ENCODE measurements at places on chromosomes 4 and X.

- DNase-seq, result no peak
Measured at GRCh38 chr4:118954246-118954645, 65.6 kb downstream of the SYNPO2 start.

- no peak for DNase-seq
Measured at GRCh38 chr4:5563856-5564255, 144.5 kb downstream of the EVC2 start.

- DNase-seq, result no peak
Measured at GRCh38 chrX:1151378-1152077, 60.9 kb downstream of the CRLF2 start.

DNA sequence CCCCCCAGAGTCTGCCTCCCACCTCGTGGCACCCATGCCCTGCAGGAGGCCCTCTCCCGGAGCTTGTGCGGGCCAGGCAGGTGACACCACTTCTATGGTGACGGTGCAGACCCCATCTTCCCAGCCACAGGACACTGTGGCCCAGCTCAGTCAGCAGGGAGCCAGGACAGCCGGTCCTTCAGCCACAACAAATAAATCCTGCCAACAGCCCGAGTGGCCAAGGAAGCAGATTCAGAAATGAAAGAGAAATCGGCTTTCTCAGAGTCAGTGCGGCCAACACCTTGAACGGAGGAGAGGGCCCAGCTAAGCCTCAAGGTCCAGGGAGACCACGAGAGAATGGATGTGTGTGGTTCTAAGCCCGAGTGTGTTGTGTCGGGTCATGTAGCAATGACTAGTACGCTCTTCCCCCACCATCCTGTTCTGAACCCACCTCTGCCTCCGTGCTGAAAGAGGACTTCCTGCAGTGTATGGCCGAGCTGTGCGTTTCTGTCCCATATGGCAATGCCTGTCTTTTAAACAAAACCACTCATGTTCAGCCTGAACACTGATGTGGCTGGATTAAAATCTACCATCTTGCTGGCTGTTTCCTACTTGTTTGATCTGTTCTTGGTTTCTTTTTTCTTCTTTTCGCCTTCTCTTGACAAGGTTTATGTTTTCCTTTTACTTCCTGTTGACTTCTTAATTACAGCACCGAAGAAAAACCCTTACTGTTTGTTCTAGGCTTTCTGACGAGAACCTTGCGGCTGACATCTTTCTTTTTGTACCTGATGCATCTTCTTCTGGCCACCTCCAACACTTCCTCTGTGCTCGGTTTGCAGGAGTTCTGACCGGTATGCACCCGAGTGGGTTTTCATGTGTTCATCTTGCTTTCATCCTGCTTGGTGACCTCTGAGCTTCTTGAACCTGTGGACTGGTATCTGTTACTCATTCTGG is 53.1 kb downstream of the GAK start:
- DNase-seq, result peak; percentile 16

GRCh38 chr4:186082221-186082620 is 13.3 kb downstream of the TLR3 start:
- DNase-seq, result no peak

GRCh38 chr4:125389713-125390112 is 75.0 kb downstream of the FAT4 start:
- DNase-seq, result no peak

- DNase-seq, result no peak
Measured at GRCh38 chr4:39825090-39825489, 127.2 kb downstream of the UBE2K start.

GRCh38 chr4:26288355-26288909 is 32.4 kb upstream of the RBPJ start:
- DNase-seq, result no peak

DNA sequence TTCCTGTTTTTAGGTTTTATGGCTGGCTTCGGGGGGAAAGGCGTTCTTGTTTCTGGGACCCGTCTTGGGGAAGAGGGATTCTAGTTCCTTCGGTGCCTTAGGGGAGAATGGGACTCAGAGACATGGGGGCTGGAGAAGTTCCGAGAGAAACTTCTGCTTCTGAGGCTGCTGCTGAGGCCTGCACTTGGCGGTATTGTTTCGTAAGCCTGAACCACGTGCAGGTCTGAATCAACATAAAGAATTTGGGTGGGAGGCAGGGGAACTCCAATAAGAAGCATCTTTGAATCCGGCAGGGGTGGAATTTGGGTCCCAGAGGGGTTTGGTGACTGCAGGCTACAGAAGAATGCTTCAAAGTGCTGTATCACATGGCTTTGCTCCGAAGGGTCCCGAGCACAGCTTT is 15.1 kb downstream of the XG start:
- DNase-seq, result no peak

GRCh38 chrX:29699239-29699638 is 516.1 kb upstream of the MAGEB2 start:
- DNase-seq, result no peak

DNA sequence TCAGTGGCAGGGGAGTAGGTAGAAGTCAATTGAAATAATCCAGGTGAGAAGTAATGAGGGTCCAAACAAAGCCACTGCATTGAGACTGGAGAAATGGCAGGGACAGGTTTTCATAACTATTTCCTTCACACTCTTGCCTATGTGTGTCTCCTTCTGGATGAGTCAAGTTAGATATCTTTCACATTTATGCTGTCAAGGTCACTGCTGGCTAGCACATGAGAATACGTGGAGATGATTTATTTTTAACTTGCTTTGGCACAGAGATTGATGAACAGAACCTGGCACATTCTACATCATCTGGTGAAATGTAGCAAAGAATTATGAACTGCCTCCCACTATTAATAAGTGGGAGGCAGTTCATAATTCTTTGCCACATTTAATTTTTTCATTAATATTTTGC is 66.7 kb upstream of the BOD1L1 start:
- no peak for DNase-seq
